ENCODE measurements at places on chromosomes 5 and 9. TPM values are rescaled to one million over a fixed set of nuclear protein-coding genes. Genes with fewer than 3 reads are reported as not detected.

DNA sequence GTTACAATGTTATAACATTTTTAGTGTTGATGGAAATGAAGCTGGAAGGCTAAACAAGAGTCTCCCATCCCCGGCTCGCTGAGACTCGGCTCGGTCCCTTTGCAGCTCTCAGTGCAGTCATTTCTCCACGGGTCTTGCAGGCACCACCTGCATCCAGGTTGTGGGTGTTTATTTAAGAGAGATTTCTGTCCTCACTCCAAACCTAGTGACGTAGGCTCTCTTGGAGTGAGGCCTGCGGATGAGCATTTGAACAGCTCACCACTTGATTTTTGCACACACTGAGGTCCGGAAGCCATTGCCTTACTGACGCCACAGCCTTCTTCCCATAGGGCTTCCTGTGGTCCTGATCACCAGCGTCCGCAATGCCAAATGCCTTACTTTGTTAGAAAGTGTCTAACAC is 197.7 kb upstream of the OTULINL start:
- no peak for DNase-seq

GRCh38 chr5:92635001-92635461 is 946.0 kb downstream of the NR2F1-AS1 start:
- no peak for DNase-seq

DNA sequence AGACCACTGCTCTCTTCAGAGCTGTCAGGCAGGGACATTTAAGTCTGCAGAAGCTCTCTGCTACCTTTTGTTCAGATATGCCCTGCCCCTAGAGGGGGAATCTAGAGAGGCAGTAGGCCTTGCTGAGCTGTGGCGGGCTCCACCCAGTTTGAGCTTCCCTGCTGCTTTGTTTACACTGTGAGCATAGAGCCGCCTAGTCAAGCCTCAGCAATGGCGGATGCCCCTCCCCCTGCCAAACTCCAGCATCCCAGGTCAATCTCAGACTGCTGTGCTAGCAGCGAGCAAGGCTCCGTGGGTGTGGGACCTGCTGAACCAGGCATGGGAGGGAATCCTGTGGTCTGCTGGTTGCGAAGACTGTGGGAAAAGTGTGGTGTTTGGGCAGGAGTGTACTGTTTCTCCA is 59.9 kb downstream of the CAVIN4 start:
- no peak for DNase-seq

The SLC25A48 gene
- total RNA-seq, result 5.7 TPM

The SLC25A2 gene
- total RNA-seq, result 0.57 TPM

DNA sequence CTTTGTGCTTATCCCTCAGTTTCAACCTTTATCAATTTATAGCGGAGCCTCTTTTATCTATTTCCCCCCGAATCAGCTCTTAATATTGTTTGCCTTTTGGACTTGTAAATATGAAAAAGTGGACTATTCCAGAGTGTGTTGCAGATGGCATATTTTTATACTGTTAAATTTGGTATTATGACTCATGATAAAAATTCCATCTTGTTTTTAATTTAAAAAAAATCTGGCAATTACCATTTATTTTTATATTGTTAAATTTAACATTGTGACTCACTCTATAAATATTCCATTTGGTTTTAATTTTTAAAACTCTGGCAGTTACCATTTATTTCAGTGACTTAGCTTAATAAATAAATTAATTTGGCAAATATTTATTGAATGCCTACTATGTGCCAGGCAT is 37.5 kb downstream of the RBM27 start:
- no peak for DNase-seq

GRCh38 chr5:127571314-127572131 is 54.1 kb downstream of the PRRC1 start:
- DNase-seq, result no peak

DNA sequence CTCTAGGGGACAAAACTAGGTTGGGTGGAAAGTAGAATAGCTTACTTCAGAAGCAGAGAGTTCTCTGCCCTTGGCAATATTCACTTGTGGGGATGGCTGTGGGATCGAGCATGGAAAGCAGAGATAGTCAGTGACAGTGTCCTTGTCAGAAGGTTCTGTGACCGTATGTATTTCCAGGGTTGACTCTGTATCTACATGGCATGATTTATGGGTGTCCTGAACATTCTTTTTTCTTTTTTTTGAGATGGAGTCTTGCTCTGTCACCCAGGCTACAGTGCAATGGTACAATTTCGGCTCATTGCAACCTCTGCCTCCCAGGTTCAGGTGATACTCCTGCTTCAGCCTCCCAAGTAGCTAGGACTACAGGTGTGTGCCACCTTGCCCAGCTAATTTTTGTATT is 77.4 kb upstream of the LHFPL2 start:
- no peak for DNase-seq

The TSSK1B gene
- total RNA-seq, result 3.9 TPM

DNA sequence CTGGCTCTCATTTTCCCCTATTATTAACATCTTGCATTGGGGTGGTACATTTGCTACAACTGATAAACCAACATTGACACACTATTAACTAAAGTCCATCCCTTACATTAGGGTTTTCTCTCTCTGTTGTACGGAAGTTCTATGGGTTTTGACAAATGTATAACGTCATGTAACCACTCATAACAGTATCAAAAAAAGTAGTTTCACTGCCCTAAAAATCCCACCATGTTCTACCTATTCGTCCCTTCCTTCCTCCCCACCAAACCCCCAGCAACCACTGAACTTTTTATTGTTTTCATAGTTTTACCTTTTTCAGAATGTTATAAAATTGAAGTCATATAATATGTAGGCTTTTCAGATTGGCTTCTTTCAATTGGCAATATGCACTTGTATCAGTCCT is 40.1 kb downstream of the MLLT3 start:
- DNase-seq, result no peak

- no peak for DNase-seq
Measured at GRCh38 chr5:39201160-39201780, 18.1 kb downstream of the FYB1 start.

The DMRT1 gene
- not detected for total RNA-seq

DNA sequence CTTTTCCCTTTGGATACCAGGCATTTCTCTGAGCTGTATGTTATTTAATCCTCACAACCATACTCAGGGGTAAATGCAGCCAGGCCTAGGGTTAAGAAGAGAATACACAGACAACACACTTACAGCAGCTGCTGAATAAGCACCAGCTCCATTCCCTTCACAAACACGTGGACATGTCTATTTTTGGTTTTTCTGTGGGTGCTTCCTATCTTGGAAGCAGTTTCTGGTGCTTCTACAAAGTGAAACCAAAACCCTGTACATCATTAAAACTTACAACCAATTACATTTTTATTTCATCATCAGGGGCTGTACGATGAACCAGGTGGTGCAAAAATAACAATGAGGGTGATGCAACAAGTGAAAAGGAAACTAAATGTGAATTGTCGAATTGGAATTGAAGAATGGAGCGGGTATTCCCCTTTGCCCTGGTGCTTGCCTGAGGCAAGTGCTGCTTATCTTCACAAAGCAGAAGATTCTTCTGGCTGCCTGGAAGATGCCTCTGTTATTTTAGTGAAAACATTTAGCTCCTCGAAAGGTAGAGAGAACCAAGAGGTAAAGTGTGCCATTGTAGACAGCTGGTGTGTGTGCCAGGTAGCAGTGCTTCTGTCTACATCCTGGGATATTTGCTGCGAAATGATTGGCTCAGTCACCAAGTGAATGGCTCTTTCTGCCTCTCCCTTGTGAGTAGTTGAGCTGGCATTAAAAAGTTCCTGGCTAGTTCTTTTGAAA is 18.6 kb upstream of the IFNB1 start:
- DNase-seq, result no peak

DNA sequence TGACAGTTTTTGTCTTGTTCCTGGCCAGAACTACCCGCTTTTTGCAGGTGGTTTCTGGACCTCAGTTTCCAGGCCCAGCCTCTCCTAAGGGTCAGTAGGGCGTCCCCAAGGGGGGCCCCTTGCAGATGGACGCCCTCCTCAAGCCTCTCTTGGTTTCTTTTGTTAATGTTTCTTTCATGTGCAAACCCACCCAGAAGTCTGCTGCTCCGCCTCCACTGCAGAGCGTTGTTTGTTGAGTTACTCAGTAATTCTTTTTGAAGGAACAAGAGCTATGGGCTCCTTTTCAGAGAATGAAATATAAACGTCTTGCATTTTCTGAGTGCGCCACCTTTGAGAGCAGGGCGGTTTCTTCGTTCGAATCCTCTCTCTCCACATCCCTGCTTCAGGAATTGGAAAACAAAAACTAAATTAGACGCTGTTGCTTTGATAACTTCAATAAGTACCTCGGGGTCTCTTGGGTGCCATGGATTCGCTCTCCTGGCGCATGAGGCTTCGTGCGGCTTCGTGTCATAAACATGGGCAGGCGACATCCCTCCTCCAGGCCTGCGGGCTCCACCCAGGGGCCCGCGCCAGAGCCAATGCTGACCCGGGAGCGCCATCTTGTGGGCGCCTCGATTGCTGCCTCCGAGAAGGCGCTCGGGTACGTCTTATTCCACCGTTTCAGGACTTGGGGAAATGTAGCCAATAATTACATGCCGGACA is 38.3 kb upstream of the CKMT2 start:
- peak; percentile 86 for DNase-seq

- no peak for DNase-seq
Measured at GRCh38 chr9:14298601-14299022, 15.3 kb downstream of the NFIB start.

DNA sequence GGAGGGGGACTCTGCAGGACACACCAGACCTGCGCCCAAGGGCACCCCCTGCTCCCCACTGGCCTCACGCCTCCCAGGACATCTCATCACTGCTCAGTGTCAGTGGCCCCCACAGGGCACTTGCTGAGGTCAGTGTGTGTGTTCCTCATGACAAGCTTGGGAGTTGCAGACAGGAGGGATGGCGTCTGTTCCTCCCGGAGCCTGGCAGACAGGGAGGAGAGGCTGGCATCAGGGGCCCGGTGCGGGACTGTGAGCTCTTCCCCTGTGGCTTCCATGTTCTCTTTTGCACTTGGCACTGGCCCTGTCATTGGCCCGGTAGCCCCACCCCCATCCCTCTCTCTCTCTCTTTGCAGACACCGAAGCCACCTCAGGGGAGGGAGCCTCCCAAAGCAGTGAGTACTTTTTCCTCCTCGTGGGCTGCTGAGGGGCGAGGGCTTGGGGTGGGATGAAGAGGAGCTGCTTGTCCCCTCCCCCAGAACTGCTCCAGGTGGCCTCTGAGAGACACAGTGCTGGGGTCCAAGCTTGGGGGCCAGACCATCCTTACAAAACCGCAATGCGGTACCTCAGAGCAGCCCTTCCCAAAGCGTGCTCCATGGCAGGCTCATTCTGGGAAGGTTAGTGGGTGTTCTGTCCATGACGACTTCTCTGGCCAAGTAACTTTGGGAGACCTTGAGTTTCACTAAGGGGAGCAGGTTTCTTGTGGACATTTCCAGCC is 75.7 kb downstream of the AMBP start:
- DNase-seq, result peak; percentile 53

The LECT2 gene
- total RNA-seq, result not detected

DNA sequence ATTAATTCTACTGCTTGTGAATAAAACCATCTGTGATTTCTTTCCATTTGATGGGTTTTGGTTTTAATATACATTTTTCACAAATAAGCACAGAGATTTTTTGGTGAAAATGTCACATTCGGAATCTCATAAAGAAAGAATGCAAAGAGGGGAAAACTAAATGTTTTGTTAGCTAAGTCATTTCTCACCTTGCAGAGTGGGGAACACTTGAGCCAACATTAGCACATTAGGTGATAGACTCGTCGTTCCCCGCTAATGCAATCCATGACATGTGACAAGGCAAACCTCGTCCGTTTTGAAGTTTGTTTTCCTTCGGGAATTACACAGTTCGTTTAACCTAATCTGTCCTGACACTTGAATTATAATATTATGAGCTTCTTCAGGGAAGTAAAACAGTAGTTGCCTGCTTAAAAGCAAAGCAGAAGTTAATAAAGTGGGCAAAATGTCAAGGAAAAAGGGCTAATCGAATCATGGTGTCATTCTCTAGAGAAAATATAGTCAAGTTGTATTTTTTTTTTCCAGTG is 95.8 kb upstream of the LMX1B start:
- peak; percentile 21 for DNase-seq

- DNase-seq, result no peak
Measured at GRCh38 chr9:99826579-99826978, 4.9 kb downstream of the NR4A3 start.

GRCh38 chr9:18379073-18379811 is 94.7 kb upstream of the ADAMTSL1 start:
- DNase-seq, result no peak

DNA sequence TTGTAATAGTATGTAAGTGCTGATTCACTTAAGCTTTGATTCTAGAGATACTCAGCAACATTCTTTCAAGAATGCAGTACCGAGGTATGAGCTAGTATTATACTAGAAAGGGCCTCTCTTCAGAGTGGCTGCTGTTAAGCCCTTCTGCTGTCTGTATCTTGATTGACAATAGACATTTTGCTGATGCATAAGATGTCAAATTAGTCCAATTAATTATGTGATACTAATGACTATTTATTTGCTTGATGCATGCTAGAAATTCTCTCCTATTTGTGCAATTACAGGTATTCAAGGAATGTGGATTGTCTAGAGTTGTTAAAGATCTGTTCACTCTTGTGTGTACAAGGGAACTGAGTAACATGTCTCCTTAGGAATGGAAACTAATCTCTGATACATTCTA is 92.3 kb upstream of the PTGER4 start:
- no peak for DNase-seq

GRCh38 chr5:111774525-111774924 is 17.5 kb upstream of the NREP start:
- DNase-seq, result no peak

The TMC1 gene
- not detected for total RNA-seq

- DNase-seq, result no peak
Measured at GRCh38 chr5:124553911-124554310, 192.5 kb downstream of the ZNF608 start.

DNA sequence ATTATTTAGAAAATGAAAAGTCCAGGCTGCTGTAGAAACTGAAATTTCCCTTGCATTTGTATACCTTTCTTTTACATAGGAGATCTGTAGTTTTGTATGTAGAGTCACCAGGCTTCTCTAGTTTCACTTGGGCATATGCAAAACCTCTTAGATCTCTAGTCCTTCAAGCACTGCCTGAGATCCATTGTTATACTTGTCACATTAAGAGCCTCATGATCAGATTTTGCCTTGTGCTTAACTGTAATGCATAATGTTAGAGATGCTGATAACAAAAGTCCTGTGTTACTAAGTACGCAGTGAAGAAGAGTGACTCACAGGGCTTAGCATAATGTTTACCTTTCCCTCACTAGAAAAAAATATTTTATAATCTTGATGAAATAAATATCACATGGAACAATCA is 250.2 kb downstream of the CYLC2 start:
- DNase-seq, result no peak

DNA sequence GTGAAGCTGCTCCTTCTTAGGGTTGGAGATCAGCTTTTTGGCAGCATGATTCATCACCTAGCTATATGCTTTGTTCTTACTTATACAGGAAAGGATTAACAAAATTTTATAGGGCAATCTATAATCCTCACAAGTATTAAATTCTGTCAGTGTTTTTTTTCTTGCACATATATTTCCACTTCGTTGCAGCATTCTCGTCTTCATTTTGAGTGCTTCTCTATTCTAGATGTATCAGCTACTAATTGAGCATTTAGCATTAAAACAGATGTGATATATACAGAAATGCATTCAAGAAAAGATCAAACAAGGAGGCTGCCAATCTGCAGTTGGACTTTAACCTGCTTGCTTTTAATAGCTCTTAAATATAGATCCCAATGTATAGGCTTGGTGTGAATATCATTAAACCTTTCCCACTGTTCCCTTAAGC is 3.6 kb upstream of the CTXN3 start:
- DNase-seq, result no peak

The NME5 gene
- total RNA-seq, result not detected

The PLEKHG4B gene
- 1.5 TPM for total RNA-seq

GRCh38 chr9:134455934-134456755 is 129.9 kb downstream of the RXRA start:
- peak; percentile 95 for DNase-seq

The PCDHB15 gene
- total RNA-seq, result 0.68 TPM

GRCh38 chr9:105355781-105356180 is 92.1 kb upstream of the FSD1L start:
- DNase-seq, result no peak

All from suprapubic skin (tissue), 4 donors.